ENCODE measurements at places on chromosomes 6 and 20.

DNA sequence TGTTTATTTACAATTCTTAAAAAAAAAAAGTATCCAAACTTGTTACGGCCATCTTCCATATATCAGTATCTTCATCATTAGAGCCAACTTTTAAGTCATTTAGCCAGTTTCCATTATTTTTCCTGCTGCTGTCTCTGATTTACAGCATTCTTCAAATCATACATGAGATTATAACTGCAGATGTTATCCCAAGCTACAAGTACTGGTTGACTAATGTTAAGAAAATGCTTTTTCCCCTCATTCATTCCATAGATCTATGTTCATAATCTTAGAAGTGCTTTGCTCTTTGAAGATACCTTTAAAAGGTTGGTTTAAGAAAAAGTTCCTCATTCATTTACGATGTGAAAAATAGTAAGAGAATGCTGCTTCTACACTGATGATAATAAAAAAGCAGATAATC is 158.7 kb downstream of the RNGTT start:
- no peak for DNase-seq

DNA sequence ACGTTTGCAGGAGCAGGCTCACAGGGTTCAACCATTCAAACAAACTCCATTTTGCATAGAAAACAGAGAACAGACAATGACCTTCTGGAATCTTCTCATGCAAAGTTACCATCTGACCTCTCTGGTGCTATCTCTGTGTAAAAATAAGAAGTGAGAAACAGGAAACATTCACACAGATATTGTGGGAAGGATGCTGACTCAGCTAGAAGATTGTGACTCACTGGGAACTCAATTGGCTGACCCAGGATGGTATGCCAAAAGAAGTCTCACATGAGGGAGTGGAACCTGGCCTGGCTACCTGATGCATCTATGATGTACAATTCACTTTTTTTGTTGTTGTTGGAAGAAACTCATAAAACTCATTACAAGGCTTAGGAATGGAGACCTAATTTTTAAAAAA is 61.1 kb upstream of the TBX18 start:
- no peak for DNase-seq

DNA sequence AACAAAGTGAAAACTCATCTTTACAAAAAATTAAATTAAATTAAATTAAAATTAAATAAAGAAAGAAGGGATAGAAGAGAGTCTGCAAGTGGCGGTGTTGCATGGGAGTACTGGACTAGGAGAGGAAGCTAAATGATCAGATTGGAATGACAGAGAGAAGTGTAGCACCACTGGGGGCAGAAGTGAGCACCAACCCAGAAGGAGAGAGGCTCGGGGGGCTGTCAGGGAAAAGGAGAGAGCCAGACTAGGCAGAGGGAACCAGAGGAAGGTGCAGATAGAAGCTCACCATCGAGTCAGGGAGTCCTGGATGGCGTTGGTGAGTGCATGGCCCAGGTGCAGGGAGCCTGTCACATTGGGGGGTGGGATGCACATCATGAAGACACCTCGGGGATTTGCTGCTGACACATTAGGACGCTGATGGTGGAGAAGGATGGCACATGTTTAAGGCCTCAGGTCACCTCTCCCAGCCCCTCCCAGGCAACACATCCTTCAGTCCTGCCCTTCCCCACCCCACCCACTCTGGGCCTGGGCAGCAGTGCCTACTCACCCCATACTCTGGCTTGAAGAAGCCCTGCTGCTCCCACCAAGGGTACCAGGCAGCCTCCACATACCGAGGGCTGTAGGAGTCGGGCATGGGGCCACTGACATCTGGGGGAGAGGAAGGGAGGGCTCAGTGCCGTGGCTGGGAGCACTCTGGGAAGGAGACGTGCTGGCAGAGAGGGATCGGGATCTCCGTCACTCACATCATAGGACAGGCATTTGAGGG is 4.0 kb downstream of the VARS1 start:
- peak; percentile 43 for DNase-seq

- DNase-seq = no peak
Observed at GRCh38 chr6:161547617-161548016, 273.8 kb upstream of the AGPAT4 start.

DNA sequence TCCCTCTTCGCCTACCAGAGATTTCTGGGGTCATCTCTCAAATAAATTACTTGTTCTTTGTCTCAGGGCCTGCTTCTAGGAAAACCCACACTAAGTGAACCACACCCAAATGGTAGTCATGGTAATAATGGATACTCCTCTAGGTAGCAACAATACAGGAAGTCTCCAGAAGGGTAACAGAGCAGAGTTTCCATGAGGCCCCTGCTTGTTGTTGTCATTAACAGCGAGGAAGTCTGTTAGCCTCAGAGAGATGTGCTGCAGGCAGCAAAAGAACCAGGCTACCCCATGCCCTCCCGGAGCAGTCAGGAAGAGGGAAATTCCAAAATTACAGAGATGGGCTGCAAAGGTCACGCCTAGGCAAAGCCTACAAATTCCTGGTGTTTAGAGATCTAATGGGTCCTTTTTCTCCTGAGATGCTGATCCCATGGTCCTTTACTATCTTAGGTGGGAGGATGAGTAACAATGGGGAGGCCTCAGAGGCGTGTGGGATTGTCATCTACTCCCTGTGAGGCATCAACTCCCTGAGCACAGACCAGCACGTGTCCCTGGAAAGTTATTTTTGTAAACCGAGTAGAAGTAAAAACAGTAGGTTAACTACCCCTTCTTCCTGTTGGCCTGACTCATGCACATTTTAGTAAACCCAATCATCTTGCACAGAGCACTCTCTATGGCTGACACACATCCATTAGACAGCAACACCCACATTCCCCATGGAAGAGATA is 10.1 kb downstream of the ISM1 start:
- peak; percentile 31 for DNase-seq

DNA sequence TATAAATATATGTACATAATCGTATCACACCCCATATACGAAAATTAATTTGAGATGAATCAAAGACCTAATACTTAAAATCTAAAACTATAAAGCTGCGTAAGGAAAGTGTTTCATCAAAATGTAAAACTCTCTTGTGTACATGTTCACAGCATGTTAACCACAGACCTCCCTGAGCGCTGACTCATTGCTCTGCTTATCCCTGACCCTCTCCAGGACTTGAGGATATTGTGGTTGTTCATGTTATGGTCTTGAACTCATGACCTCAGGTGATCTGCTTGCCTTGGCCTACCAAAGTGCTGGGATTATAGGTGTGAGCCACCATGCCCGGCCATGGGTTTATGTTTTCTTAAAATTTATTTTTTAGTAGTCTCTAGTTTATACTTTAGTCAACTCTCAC is 14.2 kb downstream of the FAM83B start:
- DNase-seq = no peak
